ENCODE measurements at places on chromosomes 2 and 18. TPM values are rescaled to one million over a fixed set of nuclear protein-coding genes. Genes with fewer than 3 reads are reported as not detected.

GRCh38 chr18:785242-785641, 26.8 kb downstream of the YES1 start:
- DNase-seq = no peak

GRCh38 chr2:64120928-64121327, 23.3 kb downstream of the PELI1 start:
- DNase-seq = no peak

GRCh38 chr2:96108541-96109360, 7.6 kb downstream of the ADRA2B start:
- no peak for DNase-seq

DNA sequence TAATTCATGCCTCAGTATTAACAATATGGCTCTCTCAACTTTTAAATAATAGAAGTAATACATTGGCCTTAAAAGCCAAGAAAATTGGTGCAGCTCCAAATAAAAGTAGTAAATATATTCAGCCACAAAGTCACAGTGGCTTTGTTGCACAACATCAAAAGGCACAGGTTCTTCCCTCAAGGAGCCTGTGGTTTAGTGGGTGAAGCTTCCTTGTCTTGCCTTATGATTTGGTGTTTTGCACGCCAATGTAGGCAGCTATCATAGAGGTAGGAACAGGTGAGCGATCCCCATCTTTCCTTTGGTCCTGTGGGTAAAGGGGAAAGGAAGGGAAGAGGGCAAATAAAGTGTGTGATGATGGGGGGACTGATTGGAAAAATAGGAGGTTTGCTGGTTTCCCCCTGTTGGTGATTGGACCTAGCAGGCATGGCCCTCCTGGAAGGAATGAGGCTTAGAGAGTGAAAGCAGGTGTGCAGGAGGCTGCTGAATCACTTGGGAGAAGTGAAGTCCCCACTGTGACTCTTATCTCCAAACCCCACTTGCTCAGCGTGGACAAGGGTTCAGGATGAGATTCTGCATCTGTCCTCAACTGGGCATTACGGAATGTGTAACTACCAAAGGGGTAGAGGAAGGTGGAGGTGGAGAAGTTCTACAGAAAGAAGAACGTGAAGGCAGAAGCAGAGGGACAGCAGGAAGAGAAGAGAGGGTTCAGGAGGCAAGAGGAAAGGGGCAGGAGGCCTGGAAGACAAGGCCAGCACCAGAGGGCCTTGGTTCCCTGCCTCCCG, 20.1 kb upstream of the TNP1 start:
- no peak for DNase-seq

- no peak for DNase-seq
Observed at GRCh38 chr2:7182525-7182924, 265.3 kb downstream of the RNF144A start.

GRCh38 chr18:79672490-79673276, 6.9 kb upstream of the CTDP1 start:
- no peak for DNase-seq

DNA sequence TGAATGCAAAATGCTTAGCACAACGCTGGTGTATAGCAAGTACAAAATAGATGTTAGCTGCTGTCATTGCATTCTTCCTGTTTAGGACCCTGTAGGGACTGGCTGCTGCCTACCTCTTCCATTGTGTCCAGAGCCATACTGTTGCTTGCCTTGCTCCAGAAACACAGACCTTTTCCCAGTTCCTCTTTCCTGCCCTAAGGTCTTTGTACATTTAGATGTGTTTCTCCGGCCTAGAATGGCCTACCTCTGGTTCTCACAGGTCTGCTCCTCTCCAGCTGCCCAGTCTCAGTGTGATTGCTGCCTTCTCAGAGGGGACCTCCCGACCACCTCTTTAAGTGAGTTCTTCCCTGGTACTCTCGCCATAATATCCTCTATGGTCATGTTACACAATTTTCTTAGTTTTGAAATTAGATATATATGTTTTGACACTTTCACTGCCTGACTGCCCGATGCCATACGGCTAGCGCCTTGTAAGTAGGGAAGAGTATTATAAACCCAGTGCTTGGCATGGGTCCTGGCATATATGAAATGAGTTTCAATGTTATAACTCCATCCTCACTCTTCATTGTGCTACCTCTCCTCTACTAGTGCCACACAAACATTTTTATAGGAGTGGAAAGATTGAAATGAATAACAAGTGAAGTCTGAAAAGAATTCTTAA, 48.3 kb downstream of the RFTN2 start:
- DNase-seq = no peak

- DNase-seq = no peak
Observed at GRCh38 chr2:178859730-178860129, 52.5 kb upstream of the TTN start.

DNA sequence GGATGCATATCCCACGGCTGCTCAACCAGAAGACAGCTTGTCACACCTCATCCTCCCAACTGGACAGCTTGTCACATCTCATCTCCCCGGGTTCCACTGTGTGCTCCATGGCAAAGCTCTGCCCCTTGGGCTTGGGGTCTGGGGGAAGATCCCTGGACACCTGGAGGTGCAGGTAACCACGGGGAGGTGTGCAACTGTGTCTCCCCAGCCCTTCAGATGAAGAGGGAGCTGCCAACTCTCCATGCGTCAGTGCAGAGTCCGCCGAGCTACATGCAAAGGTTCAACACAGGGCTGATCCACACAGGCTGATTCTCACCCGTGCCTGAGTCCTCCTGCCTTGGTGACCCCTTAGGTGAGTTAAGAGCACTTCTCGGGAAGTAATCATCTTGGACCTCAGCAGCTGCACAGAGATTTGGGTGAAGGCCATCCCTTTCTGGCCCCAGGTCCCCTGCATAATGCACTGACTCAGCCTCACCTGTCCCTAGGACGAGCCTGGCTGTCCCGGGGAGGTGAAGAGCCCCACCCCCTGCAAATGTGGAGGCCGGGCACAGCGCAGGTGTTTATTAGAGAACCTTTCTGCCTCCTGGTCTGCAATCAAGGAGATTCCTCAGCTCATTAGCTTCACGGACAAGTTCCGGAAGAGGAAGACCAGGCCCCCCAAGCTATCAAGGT, 157.9 kb downstream of the PXDN start:
- DNase-seq = no peak

GRCh38 chr2:173021939-173022371, 53.7 kb upstream of the MAP3K20 start:
- DNase-seq = no peak

GRCh38 chr18:73189718-73190117, 321.9 kb upstream of the NETO1 start:
- DNase-seq = no peak

LRRC30 gene
- total RNA-seq = not detected

SGPP2 gene
- total RNA-seq = 23.0 TPM

BCL2 gene
- total RNA-seq = 81.3 TPM

CFAP65 gene
- total RNA-seq = not detected

ARHGEF4 gene
- total RNA-seq = 0.07 TPM

AAK1 gene
- total RNA-seq = 86.0 TPM

OLA1 gene
- total RNA-seq = 167 TPM

ACKR3 gene
- 0.58 TPM for total RNA-seq

FOXD4L1 gene
- total RNA-seq = 0.17 TPM

ANKRD23 gene
- 8.4 TPM for total RNA-seq
